ENCODE measurements at places on chromosomes 4 and X. TPM values are rescaled to one million over a fixed set of nuclear protein-coding genes. Genes with fewer than 3 reads are reported as not detected.

APLN gene
- total RNA-seq: 170 TPM

HSFX1 gene
- total RNA-seq: 0.53 TPM

CAPN6 gene
- total RNA-seq: not detected

TEX13D gene
- not detected for total RNA-seq

MGARP gene
- total RNA-seq: 45.3 TPM

TXK gene
- total RNA-seq: 0.79 TPM

HSFX4 gene
- not detected for total RNA-seq
